Bronchial epithelial cell (primary cell): ENCODE measurements at places on chromosomes 1 and 21. TPM values are rescaled to one million over a fixed set of nuclear protein-coding genes. Genes with fewer than 3 reads are reported as not detected.

The RFX5 gene
- total RNA-seq = 8.8 and 16.6 TPM in 2 replicates

The CADM3 gene
- not detected in 2 replicates for total RNA-seq

The DENND4B gene
- total RNA-seq = 8.7 and 12.3 TPM in 2 replicates

The KLHDC8A gene
- total RNA-seq = not detected in 2 replicates

The TMPRSS15 gene
- total RNA-seq = not detected in 2 replicates

The SMCP gene
- not detected in 2 replicates for total RNA-seq

The SLC1A7 gene
- total RNA-seq = not detected in 2 replicates

DNA sequence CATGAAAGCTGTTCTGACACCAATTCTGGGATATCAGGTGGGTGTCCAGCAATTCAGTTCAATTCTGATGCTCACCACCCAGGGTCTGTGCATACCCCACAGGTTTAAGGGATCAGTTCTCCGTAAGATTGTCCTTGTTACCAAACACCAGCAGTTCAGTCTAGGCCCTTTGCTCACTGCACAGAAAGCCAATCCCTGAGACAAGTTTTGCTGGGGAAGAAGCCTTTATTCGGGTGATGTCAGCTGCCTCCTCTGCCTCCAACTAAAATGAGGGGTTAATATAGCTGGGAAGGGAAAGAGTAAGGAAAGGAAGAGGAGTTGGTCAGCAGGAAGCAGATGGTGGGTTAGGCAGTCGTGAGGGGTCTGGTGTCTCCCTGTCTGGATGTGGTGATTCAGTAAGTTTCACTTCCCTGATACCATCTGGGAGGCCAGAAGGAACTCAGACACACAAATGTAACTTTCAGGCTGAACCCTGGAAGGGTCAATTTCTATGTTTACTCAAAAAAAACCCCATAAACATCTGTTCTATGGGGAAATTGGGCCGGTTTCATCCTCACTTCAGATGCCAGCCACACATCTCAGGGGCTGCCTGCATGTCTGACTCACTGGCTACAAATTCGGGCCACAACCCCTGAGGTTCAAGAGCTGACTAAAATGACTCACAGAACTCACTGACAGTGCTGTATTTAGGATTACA is 83.3 kb upstream of the PGBD5 start:
- peak; percentile 86 for DNase-seq

- DNase-seq = no peak
These were observed 122.2 kb upstream of the RAB4A start for GRCh38 chr1:229148743-229149142.

- DNase-seq = peak; percentile 89
These were observed 187.5 kb downstream of the TPR start for GRCh38 chr1:186187601-186188000.

GRCh38 chr1:28127617-28128257 is 39.3 kb upstream of the EYA3 start:
- DNase-seq = no peak

DNA sequence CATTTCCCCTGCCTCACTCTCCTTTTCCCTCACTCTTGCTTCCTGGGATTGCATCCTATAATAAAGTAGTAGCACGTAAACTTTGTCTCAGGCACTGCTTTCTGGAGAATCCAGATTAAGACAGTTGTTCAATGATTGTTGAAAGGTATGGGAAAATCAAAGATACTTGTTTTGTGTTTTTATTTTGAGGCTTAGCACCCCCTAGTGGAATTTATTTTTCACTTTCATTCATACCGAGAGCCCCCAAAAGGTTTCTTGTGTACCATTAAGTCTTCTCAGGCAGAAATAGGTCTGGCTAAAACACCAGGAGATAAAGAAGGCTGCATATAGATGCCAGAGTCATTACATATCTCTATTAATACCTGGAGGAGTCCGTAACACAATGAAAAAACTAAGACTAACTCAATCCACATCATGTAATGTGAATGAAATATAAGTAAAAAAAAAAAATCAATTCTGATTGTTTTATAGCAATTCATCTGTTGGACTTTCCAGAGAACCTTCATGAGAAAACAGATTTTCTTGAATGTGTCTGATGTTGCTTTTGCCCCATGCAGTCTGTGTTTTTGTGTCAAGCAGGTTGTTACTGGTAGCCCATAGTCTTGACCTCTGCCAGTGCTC is 103.5 kb downstream of the RPE65 start:
- peak; percentile 39 for DNase-seq

DNA sequence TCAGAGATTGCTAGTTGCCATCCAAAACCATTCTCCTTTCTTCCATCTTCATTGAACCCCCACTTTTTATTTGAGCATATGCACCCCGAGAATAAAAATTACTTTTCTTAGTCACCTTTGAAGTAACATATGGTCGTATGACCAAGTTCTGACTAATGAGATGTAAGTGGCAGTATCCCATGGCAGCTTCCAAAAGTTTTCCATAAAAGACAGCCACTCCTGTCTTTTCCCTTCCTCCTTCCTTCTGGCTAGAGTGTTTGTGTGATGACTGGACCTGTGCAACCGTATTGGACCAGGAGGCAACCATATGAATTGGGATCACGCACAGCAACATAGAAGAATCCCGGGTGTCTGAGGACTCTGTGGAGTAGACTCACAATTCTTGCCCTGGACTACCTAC is 41.1 kb upstream of the CCSAP start:
- DNase-seq = peak; percentile 27

GRCh38 chr1:165116171-165116570 is 240.3 kb downstream of the LMX1A start:
- no peak for DNase-seq

DNA sequence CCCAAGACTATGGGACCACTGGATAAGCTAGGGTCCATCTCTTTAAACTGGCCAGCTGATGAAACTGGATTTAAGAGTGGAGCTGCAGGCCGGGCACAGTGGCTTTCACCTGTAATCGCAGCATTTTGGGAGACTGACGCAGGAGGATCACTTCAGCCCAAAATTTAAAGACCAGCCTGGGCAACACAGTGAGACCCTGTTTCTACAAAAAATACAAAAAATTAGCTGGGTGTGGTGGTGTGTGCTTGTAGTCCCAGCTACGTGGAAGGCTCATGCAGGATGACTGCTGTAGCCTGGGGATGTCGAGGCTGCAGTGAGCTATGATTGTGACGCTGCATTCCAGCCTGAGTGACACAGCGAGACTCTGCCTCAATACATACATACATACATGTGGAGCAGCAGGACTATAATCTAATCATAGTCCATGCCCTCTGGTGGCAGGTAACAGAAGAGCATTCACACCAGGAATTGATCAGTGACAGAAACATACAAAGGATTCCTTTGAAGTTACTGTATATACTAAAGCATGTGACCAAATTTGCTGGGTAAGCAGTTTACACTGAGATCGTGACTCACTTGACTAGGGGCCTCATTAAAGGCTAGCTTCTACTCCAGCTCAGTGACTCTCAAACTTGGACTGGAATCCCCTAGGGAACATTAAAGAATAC is 101.5 kb upstream of the SLFNL1 start:
- peak; percentile 89 for DNase-seq
